Stimulated activated CD8-positive, alpha-beta memory T cell treated with anti-CD3 and anti-CD28 coated beads, Interleukin-7, amount 100 ng/mL, for 1 hour (primary cell): ENCODE measurements at places on chromosomes 4 and X.

GRCh38 chr4:33739884-33740632 is 2504.3 kb downstream of the ARAP2 start:
- DNase-seq = no peak

DNA sequence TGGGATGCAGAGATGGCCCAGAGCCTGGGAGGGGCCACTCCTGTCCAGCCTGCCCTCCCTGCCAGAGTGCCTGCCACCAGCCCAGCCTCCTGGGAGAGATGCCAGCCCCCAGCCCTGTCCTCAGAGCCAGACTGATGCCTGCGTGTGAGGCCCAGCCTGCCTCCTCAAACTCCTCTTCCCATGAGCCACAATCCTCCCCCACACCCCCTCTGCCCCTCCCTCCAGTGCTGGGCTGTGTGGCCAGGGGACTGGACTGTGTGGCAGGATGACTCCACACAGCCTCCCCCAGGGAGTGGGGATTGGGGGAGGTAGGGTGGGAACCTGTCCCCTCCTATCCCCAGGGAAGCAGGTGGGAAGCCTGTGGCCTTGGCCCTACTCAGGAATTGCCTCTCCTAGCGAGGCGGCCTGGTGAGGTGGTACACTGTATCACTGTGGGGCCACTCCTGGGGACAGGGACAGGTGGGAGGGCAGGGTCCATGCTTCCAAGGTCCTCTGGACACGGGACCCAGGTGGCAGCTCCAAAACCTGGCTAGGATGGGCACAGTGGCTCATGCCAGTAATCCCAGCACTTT is 4.3 kb upstream of the SH3BP2 start:
- no peak for DNase-seq

DNA sequence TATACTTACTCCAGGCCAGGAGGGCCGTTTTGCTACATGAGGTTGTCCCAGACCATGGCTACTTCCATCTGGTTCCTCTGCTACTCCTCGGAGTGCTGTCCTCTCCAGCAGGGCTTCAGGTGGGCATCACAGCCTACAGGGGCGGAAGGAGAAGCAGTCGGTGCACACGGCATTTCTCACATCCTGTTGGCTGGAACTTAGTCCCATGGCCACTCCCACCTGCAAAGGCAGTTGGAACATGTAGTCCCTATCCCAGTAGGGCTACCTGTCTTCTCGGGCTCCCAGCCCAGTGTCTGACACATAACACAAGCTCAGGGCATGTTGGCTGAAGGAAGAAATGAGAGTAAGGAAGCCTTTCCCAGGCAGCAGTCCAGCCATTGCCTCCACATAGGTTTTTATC is 7.7 kb upstream of the STK32B start:
- DNase-seq = no peak

GRCh38 chrX:68823413-68824151 is 5.2 kb upstream of the EFNB1 start:
- no peak for DNase-seq

- DNase-seq = no peak
These were observed 364.9 kb downstream of the ZNF674 start for GRCh38 chrX:46180258-46180687.

- no peak for DNase-seq
These were observed 63.5 kb downstream of the ENOPH1 start for GRCh38 chr4:82493721-82494425.
